AG08395 (cell line): ENCODE measurements at places on chromosomes 1 and 21.

GRCh38 chr1:64295561-64295960, 92.1 kb downstream of the UBE2U start:
- DNase-seq: no peak

DNA sequence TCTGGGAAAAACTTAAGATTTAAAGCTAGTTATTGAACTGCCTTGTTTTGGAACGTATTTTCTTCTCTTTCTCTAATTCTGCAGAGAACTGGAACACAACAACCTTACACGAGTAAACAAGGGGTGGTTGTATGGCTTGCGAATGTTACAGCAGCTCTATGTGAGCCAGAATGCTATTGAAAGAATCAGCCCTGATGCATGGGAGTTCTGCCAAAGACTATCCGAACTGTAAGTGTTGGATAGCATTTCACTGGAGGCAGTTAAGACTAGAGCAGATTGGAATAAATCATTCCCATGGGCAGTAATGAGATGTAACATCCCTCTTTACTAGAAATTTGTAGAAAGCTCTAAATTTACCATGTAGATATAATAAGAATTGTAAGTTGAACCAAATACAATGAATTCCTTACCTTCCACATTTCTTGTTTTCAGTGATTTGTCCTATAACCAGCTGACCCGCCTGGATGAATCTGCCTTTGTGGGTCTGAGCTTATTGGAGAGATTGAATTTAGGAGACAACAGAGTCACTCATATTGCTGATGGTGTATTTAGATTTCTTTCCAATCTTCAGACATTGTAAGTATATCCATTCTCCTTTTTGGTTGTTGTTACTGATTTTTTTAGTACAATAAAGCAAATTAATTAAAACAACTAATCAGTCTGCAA, 22.9 kb downstream of the LRIG2 start:
- DNase-seq: no peak

- no peak for DNase-seq
Measured at GRCh38 chr1:34929497-34929852, at the start of gene DLGAP3. TSS of gene DLGAP3 (minus strand) at chr1:34929650. CDS start at chr1:34905383, 24,267 bp downstream.

- peak; percentile 73 for DNase-seq
Measured at GRCh38 chr1:17207966-17208418, 3.1 kb downstream of the PADI1 start.
